PC-3 (cell line): ENCODE measurements at places on chromosomes 1 and 21. TPM values are rescaled to one million over a fixed set of nuclear protein-coding genes. Genes with fewer than 3 reads are reported as not detected.

- no peak for DNase-seq
- no peaks in the 10 kb centered on the region for H3K36me3 ChIP-seq
- H3K27ac ChIP-seq = no peak overlapping the region
- no peak overlapping the region for H3K4me3 ChIP-seq
- H3K27me3 ChIP-seq = peaks cover 32% of the 10 kb centered on the region
Observed at GRCh38 chr21:32046191-32046590, 173.4 kb downstream of the HUNK start.

DNA sequence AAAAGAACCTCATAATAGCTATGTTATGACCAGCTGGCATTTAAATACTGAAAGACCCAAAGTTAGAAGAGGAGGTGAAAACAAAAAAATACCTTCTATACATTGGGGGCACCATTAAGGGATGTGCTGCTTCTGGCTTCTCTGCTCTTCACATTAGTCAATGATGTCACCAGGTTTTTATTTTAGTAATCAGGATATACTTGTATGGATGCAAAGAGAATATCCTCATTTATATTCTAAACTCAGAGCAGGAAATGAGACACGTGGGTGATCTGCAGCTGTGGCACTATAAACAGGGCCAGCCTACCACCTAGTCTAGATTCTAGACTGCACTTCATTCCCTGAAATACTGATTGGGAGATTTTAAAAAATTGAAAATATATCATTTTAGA lies 51.2 kb downstream of the WLS start:
- no peak for DNase-seq
- H3K4me3 ChIP-seq = no peak overlapping the region
- no peaks in the 10 kb centered on the region for H3K36me3 ChIP-seq
- no peaks in the 10 kb centered on the region for H3K27me3 ChIP-seq

DNA sequence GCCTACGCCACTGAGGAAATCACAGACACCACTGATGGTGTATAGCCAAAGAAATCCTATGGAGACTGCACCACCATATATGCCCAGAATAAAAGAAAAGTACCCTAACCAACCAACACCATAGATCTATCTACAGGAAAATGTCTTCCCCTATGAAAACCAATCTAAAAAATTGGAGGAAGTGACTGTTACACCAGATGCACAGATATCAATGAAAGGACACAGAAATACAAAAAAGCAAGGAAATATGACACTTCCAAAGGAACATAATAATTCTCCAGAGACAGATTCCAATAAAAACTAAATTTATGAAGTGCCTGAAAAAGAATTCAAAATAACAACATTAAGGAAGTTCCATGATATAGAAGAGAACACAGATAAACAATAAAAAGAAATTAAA lies 56.8 kb upstream of the BCL10 start:
- no peak for DNase-seq
- H3K4me3 ChIP-seq = no peak overlapping the region
- no peak overlapping the region for H3K27ac ChIP-seq
- no peaks in the 10 kb centered on the region for H3K27me3 ChIP-seq

The FALEC gene
- 0.73 TPM in 1 of 2 replicates, not detected in the other for total RNA-seq

The SLFNL1 gene
- total RNA-seq = 0.12 and 0.22 TPM in 2 replicates

The UTS2 gene
- not detected in 2 replicates for total RNA-seq

The FCGR3A gene
- total RNA-seq = not detected in 2 replicates
